ENCODE measurements at places on chromosomes 2 and 18.

DNA sequence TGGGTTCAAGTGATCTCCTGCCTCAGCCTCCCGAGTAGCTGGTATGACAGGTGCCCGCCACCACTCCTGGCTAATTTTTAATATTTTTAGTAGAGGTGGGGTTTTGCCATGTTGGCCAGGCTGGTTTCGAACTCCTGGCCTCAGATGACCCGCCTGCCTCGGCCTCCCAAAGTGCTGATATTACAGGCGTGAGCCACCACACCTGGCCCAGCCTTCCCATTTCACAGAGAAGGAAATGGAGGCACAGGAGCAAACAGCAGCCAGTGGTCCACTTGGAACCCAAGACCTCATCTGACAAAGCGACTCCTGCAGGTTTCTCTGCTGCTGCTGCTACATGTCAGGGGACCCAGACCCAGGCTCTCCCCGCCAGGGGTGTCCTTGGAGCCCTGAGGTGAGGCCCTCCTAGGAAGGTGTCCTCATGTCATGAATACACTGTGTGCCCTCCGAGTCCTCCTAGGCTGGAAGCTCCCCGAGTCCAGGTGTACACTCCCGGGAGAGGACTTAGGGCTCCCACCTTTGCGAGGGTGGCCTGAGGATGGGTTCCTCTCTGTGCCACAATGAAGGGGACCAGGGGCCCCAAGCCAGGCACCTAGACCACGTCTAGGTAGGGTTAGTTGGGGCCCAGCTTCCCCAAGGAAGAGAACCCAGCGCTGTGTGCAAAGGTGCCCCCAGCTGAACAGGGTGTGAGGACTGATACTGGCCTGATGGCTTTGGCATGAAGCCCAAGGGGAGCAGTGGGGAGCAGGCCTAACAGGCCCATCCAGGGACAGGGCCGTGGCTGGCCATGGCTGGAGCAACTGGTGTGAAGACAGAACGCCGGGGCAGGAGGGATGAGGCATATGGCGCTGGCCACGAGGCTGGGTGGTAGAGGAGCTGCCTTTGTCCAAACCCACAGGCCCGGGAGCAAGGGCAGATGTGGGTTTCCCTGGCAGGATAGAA, 56.1 kb downstream of the HS6ST1 start:
- no peak for DNase-seq

DNA sequence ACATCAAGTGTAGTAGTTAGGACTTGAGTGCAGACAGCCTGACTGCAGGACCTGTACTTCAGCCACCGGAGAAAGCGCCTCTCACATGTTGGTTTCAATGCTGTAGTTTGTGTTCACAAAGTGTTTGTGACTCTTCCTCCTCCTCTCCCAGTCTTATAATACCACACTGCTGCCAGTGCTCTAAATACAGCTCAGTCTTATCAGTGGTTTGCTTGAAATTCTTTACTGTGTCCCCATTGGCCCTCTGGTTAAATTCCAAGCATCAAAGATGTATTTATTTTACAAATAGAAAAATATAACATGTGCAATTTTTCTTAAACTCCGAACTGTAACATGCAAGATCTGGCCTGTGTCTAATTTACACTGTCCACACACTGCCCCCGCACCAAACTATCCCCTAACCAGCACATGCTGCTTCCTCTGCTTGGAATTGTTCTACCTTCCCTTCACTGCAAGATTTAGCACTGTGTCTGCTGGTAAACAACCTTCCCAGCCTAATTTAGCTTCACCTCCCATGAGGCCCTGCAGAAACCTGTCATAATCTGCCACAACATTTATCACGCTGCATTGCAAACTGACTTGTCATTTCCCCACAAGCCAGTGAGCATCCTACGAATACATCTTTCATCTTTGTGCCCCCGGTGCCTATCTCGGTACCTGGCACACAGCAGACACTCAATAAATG, 77.1 kb downstream of the SUMO1 start:
- no peak for DNase-seq

- DNase-seq: no peak
Measured at GRCh38 chr18:57953883-57954282, 90.1 kb upstream of the NEDD4L start.

- DNase-seq: no peak
Measured at GRCh38 chr2:74694281-74694680, 40.2 kb downstream of the SEMA4F start.

DNA sequence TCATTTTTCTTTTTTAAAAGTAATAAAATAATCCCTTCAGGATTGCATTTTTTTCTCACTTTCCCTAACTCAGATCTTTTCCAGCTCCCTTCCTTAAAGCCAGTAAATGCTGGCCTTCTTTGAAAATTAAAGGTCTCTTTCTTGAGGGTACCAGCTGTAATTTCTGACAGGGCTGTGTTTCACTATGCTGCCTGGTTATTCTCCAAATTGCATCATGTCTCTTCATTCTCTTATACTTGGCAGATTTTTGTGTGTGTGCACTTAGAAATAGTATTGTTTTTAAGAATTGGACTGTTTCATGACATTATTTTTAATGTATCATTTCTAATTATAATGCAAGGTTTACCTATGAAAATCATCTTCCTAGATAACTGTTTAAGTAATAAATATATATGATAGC, 72.0 kb upstream of the EPB41L5 start:
- no peak for DNase-seq

DNA sequence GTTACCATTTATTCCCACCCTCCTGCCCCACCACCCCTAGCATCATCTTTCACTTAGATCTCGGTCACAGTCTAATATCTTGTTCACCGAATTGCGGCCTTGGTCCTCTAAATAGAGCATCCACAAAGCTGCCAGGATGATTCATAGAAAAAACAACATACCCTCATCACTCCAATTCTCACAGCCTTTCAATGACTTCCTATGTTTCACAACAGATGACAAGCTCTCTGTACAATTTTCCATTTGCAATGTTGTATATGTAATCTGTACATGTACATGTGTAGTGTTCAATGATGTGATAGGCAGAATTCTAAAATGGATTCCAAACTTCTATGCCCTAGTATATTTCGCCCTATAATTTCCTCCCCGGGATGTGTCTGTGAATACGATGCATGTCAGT, 675.6 kb upstream of the CELF4 start:
- DNase-seq: no peak

DNA sequence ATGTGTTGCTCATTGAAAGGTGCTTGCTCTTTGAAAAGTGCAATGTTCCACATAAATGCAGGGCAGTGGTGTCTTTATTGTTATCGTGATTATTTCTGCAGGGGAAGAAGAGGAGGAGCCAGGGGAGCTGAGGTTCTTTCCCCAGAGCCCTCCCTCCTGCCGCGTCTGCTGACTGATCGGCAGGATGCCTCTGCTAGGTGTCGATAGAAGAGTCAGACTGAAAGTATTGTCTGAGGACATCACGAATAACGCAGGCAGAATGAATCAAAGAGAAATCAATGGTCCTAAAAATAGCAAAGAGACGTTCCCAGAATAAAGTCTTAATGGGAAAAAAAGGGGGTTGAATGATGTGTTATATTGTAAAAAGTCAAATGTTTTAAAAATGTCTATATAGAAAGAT, 47.4 kb upstream of the SIX3 start:
- DNase-seq: no peak
